Esophagus (tissue), 2 donors: ENCODE measurements at places on chromosomes 11 and 22. TPM values are rescaled to one million over a fixed set of nuclear protein-coding genes. Genes with fewer than 3 reads are reported as not detected.

The APOL5 gene
- not detected for polyA plus RNA-seq

The CRELD2 gene
- 31.2 TPM for polyA plus RNA-seq

The KCNK4 gene
- polyA plus RNA-seq, result not detected

The CCDC73 gene
- polyA plus RNA-seq, result 0.02 TPM

The SUSD2 gene
- polyA plus RNA-seq, result 0.73 TPM

The CCDC81 gene
- 0.31 TPM for polyA plus RNA-seq

The C1QTNF5 gene
- polyA plus RNA-seq, result 4.8 TPM

The HOATZ gene
- not detected for polyA plus RNA-seq

The NFAM1 gene
- polyA plus RNA-seq, result 0.28 TPM

The THRSP gene
- 0.06 TPM for polyA plus RNA-seq

The PLEKHB1 gene
- 1.1 TPM for polyA plus RNA-seq

The SCGB1A1 gene
- 4.8 TPM for polyA plus RNA-seq

The OR52N4 gene
- polyA plus RNA-seq, result 0.04 TPM

The APLNR gene
- polyA plus RNA-seq, result 0.14 TPM

The MRGPRX3 gene
- polyA plus RNA-seq, result 0.33 TPM

The C2CD2L gene
- polyA plus RNA-seq, result 13.1 TPM
